ENCODE measurements at places on chromosomes 4 and X.
A peak's percentile ranks its signal among the peaks of the same experiment; 100 is the strongest.

- peak; percentile 52 for DNase-seq
Measured at GRCh38 chrX:15567886-15568616, 32.7 kb downstream of the ACE2 start.

- DNase-seq = no peak
Measured at GRCh38 chr4:62640296-62640695, 1440.2 kb downstream of the ADGRL3 start.

DNA sequence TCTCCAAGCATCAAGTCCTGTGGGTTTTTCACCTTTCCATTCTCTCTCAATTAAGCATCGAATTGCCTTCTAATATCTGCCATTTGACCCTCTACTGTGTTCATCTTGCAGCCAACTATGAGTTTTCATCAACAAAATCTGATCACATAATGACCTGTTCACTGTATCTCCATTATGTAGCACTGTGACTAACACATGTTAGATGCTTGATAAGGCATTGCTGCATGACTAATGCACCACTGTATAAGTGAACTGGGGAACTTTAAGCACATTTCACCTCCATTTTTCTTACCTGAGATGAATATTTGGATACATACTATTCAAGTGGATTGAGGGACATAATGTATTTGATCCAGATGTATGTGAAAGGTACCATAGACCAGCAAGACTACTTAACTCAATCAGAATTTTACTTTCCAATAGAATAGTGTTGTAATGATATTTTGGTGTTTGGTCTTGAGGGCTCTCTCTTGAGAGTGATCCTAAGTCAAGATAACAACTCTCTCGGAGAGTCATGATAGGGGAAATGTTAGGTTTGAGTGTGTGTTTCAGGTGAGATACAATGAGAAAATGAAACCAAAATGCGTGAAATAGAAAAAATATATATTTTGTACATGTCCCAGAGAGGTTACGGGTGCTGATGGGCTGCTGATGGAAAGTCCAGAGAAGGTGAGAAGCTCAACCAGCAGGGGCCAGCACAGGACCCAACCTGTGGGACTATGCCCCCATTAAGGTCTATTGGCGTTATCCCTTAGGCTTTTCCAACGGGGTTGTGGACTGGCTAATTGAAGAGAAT is 60.2 kb upstream of the HS3ST1 start:
- DNase-seq = no peak

GRCh38 chr4:78990938-78991810 is 51.9 kb upstream of the PAQR3 start:
- no peak for DNase-seq

- DNase-seq = peak; percentile 69
Measured at GRCh38 chr4:145840162-145840768, 98.4 kb downstream of the ZNF827 start.

DNA sequence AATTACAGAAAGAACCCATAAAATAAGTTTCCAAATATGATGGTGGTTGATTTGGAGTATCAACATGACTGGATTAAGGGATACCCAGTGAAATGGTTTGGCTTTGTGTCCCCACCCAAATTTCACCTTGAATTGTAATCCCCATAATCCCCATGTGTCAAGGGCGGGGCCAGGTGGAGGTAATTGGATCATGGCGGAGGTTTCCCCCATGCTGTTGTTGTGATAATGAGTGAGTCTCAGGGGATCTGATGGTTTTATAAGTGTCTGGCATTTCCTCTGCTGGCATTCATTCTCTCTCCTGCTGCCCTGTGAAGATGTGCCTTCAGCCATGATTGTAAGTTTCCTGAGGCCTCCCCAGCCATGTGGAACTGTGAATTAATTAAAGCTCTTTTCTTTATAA is 39.1 kb downstream of the WDFY3 start:
- no peak for DNase-seq

- DNase-seq = peak; percentile 58
Measured at GRCh38 chr4:54941994-54942552, 183.3 kb downstream of the KDR start.

- no peak for DNase-seq
Measured at GRCh38 chr4:34615315-34615714, 1629.0 kb downstream of the ARAP2 start.

DNA sequence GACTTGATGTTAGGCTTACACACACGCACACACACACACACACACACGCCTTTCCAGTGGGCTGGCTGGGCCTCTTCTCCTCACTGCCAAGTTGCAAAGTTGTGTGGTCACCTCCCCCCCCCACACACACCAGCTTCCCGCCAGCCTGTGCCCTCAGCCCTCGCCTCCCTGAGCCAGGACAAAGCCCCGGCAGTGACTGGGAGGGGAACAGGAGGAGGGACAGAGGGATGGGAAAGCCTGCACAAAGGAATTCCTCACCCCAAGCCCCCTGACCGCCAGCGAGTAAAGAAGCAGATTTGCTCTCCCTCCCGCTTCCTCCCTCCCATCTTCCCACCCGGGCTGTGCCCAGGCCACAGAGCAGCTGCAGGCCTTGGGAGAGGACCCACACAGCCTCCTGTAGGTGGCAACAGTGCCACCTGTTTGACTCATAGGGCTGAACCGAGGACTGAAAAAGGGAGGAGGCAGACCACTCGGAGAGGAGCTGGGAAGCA is at the start of gene GDPD2:
GDPD2 (plus strand) TSS at position 464 of the 491 bp plus-strand sequence. CDS start 1,671 bp downstream, outside the sequence.
- DNase-seq = peak; percentile 45
